ENCODE measurements at places on chromosomes 3 and 15. TPM values are rescaled to one million over a fixed set of nuclear protein-coding genes. Genes with fewer than 3 reads are reported as not detected.

DNA sequence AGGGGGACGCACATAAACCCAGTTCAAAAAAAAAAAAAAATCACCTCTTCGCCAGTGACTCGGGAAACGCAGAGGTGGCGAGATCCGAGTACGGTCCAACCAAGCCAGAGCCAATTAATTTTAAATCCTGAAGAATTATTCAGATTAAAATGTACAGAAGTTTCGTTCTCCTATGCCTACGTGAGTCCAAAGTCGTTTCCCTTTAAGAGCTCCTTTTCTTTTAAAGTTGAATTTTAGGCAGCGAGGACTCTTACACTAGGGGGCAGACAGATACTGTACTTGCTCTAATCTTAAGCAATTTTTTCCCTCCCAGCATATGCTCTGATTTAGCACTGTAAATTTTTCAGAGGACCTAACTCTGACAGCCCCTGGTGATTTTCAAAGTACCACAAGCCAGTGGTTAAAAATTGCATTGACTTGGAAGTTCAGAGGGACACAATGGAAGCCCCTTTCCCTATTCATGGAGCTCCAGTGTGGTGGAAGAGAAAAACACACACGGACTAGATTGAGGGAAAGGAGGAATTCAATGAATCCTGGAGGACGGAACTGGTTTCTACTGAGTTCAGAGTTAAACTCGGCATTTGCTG is 3.3 kb upstream of the NR2F2 start:
- peaks cover 8% of the 10 kb centered on the region for H3K4me1 ChIP-seq
- H3K27me3 ChIP-seq: peaks cover 77% of the 10 kb centered on the region
- DNase-seq: no peak

DNA sequence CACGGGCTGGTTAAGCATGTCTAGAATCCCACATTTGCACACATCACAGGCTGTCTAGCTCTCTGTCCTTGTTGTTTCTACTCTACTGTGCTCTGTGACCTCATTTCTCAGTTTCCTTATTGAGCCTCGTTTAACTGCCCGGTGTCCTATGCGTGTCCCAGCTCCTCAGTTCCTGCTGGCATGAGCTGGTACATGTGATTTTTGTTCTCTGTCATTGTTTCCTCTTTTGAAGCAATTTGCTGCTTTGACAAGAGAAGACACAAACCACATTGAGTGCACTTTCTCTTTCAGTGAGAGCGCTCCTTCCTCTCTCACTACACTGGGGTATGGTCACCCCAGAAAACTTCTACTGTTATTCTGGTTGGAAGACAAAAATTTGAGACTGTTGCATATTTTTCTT is 563.5 kb downstream of the PDCD6IP start:
- DNase-seq: peak; percentile 21
- no peaks in the 10 kb centered on the region for H3K36me3 ChIP-seq
- peaks cover 7% of the 10 kb centered on the region for H3K4me1 ChIP-seq
- no peak overlapping the region for H3K4me3 ChIP-seq

DNA sequence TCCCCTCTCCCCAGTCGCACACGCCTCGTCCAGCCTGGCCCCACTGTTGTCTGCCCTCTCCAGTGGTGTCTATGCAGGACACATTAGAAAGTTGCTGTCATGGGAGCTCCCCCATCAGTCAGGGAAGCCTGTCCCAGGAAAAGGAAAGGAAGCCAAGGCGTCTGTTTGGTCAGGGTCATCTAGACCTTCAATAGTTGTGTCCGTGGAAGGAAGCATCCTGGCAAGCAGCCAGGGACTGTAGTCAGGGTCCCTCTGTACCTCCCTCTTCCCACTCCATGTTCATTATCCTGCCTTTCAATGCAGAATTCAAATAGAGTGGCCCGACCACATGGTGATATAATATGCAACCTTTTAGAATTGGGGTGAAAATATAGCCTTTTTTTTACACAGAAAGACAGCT is 60.7 kb upstream of the RAB6B start:
- no peak overlapping the region for H3K4me3 ChIP-seq
- no peak overlapping the region for H3K27ac ChIP-seq
- H3K4me1 ChIP-seq: no peaks in the 10 kb centered on the region
- H3K36me3 ChIP-seq: no peaks in the 10 kb centered on the region
- peaks cover 4% of the 10 kb centered on the region for H3K27me3 ChIP-seq

- H3K36me3 ChIP-seq: peaks cover 16% of the 10 kb centered on the region
- no peak for DNase-seq
- H3K4me3 ChIP-seq: no peak overlapping the region
- no peaks in the 10 kb centered on the region for H3K27me3 ChIP-seq
- H3K27ac ChIP-seq: no peak overlapping the region
- peaks cover 14% of the 10 kb centered on the region for H3K4me1 ChIP-seq
Observed at GRCh38 chr15:88890495-88890894, 4.8 kb downstream of the HAPLN3 start.

Gene CTDSPL2
- total RNA-seq: 79.0 TPM

Gene ZNF662
- total RNA-seq: 1.7 TPM

DNA sequence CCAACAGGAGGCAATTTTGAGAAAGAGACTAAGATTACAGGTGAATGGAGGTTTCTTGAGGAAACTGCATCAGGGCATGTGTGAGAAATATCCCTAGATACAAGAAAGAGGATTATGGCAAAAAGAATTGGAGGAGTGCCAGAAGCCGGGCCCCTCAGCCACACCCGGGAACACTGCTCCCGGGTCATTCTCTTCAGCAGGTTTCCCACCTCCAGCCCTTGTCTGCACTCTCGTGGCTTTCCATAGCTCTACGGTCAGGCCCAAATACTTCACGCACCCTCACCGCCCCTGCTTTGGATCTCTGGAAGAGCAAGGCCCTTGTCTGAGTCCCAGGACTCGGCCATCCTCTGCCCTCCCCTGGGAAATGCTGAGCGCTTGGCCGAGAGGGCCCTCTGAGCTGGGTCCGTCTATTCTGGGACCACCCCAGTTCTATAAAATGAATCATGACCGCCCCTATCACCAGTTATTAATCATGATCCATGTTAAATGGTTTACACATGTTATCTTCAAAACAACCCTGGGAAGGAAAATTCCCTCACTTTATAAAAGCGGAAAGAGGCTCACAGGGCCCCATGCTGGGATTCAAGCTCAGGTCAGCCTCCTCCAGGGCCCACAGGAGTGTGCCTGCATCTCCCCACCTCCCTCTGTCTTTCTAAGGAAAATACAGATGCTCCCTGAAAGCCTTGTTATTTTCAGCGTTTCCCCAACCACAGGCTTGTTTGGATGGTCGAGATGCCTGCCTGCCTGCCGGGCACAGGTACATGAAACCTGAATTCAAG is 38.8 kb upstream of the SPTBN5 start:
- no peaks in the 10 kb centered on the region for H3K27me3 ChIP-seq
- H3K27ac ChIP-seq: peak overlapping the region; percentile 50
- peaks cover 49% of the 10 kb centered on the region for H3K4me1 ChIP-seq
- H3K36me3 ChIP-seq: peaks cover 1% of the 10 kb centered on the region
- no peak overlapping the region for H3K4me3 ChIP-seq
- no peak for DNase-seq

Gene TMEM89
- total RNA-seq: not detected

- H3K4me3 ChIP-seq: peak overlapping the region; percentile 73
- H3K27ac ChIP-seq: peak overlapping the region; percentile 71
- H3K27me3 ChIP-seq: no peaks in the 10 kb centered on the region
Observed at GRCh38 chr15:40942878-40943277, 10.4 kb upstream of the CHAC1 start.

Gene RBMS3
- 0.11 TPM for total RNA-seq
